Renal cortex interstitium (tissue), 15 donors: ENCODE measurements at places on chromosomes 5 and 9. TPM values are rescaled to one million over a fixed set of nuclear protein-coding genes. Genes with fewer than 3 reads are reported as not detected.

GPR150 gene
- not detected for polyA plus RNA-seq

C5orf46 gene
- not detected for polyA plus RNA-seq

MAP1B gene
- polyA plus RNA-seq = 17.7 TPM

ARL15 gene
- 30.9 TPM for polyA plus RNA-seq

FAM78A gene
- 2.5 TPM for polyA plus RNA-seq

SLC45A2 gene
- 0.37 TPM for polyA plus RNA-seq

ATP10B gene
- 0.89 TPM for polyA plus RNA-seq

CD74 gene
- 215 TPM for polyA plus RNA-seq

PCDHB14 gene
- 9.5 TPM for polyA plus RNA-seq

RETREG1 gene
- 50.5 TPM for polyA plus RNA-seq

CACNA1B gene
- 0.27 TPM for polyA plus RNA-seq

ARHGEF28 gene
- polyA plus RNA-seq = 52.7 TPM

PGGT1B gene
- polyA plus RNA-seq = 33.7 TPM

DNA sequence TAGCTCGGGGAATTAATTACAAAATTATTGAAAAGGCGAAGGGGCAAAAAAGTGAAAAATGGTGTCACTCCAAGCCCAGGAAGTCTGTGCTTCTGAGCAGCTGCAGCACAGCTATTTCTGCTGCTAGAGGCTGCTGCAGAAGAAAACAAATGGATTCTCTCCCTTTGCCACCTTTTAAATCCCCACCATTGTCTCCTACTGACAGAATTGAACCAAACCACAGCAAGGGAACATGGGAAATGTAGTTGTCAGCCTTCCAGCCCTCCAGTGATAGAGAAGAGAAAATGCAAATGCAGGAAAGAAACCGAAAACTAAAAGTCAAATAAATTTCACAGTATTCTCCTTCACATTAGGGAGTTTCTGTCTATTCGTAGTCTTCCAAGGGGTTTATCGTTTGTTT is 33.4 kb upstream of the CDC42SE2 start:
- DNase-seq = no peak

DNA sequence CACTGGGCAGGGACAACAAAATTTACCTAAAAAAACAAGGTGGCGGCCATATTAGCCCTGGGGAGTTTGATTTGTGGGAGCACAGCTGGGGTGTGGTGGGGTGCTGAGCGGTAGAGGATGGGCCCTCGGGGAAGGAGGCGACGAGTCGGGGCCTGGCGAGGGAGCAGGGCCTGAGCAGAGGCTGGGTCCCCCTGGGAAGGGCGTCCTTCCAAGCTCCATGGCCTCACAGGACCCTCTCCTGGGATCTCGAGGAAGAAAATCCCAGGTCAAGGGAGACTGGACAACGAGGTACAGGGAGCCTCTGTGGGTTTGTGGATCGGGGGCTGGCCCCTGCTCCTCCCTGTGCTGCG is 165.5 kb downstream of the CACNA1B start:
- DNase-seq = no peak

GRCh38 chr5:39079147-39079546 is 4.9 kb upstream of the RICTOR start:
- DNase-seq = no peak

GRCh38 chr5:140351609-140352334 is 5.4 kb upstream of the HBEGF start:
- peak; percentile 66 for DNase-seq

DNA sequence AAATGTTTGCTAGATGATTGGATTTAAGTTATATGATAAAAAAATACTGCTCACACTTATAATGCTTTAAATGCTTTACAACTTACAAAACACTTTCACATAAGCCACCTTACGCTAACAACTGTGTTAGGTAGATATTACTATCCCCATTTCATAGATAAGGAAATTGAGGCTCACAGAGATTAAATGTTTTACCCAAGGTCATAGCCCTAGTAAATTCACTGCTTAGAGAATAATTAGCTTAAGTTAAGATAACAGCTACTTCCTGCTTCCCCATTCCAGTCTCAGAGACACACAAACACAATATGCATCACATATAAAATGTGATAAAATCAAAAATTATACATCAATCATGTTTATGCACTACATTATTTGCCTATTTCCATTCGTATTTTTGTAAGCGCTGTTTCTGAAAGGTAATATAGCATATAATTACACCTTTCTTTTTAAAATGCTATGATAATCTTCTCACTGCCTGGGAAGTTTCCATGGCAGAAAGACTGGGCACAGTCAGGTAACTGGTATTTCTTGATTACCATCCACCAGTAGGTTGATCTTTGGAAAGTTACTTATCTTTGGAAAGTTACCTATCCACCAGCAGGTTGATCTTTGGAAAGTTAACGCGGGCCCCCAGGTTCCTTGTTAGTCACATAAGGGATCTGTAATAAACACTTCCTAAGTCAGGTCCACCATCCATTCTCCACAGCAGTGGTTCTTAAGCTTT is 101.1 kb downstream of the NFIB start:
- no peak for DNase-seq

DNA sequence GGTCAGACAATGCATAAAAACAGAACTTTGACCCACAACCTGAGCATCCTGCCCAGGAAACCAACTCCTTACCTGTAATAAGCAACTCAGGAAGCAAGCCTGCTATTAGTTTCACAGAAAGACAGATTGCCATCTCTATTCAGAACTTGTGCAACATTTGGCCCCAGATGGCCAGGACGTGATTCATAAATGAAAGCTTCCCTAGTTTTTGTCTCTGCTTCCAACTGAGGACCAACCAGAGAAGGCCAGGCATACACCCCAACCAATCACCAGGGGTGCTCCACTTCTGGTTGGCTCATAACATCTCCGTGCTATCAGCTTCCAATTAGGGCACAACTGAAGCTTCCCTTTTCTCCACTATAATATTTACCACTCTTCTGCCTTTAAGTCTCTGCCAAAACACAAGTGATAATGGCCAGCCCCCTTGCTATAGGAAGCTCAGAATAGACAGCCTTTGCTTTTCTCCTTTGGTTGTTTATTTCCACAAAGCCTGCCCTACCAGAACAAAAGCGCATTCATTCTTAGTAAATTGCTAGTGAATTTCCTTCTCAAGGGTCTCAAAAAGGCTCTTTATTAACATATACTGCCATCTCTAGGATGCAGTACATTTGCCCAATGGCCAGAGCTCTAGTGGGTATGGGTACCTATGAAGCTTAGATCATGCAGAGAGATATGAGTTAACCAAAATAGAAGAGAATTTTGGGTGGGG is 289.7 kb upstream of the DAP start:
- DNase-seq = no peak

DNA sequence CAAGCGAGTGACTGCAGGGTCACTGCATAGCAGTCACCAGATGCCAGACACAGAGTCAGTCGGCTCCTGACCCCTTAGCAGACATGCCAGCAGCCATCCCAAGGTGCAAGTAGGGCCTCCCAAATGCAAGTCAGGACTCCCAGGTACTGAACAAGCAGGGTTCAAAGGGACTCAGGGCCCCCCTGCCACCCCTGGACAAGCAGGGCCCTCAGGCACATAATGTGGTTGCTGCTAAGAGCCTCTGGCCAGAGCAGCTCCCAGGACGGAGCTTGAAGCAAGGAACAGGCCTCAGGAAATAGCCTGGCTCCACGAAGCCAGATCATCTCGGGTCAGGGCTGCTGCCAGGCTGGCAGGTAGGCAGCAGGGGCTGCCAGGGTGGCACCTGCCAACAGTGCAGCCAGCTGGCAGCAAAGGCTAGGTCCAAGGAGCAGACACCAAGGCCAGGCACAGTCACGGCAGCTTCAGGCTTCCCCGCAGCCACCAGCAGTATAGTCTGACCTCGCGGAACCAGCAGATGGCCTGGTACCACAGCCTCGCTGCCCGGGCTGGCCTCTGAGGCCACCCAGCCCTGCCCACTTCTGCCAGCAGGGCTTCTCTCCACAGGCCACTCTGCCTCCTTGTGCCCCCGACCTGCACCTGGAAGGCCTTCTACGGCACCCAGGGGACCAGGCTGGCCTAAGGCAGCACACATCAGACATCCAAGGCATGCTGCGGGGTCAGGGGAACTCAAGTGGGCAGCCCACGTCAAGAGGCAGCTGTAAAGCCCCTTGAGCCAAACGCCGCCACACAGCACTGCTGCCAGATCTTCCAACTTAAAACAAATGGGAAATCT is 7.4 kb downstream of the EEIG1 start:
- no peak for DNase-seq

- no peak for DNase-seq
These were observed 94.4 kb upstream of the FSTL4 start for GRCh38 chr5:133706506-133707430.

- DNase-seq = no peak
These were observed 93.1 kb upstream of the S1PR3 start for GRCh38 chr9:88898039-88898720.

- no peak for DNase-seq
These were observed 136.7 kb downstream of the CPLANE1 start for GRCh38 chr5:37112383-37112991.

GRCh38 chr5:61866930-61867329 is 439.1 kb upstream of the KIF2A start:
- DNase-seq = no peak

DNA sequence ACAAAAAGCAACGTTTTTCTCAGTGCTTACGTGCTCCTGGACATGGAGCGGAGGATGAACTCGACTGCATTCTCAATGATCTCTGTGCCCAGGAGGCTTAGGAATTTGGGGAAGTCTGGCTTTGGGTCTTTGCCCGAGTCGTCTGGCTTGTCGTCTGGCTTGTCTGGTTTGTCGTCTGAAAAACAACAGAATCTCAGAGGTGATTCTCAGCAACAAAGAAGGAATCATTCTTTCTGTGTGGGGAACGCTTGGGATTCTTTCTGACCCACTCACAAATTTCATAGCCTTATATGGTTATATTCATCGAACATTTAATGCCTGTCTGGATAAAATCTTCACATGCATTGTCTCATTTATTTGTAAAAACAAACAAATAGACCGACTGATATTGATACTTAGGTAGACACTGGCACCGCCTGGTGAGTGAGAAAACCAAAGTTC is 4.7 kb downstream of the C5orf46 start:
- no peak for DNase-seq

- no peak for DNase-seq
These were observed 15.9 kb downstream of the ADAMTSL1 start for GRCh38 chr9:18489861-18490260.

DNA sequence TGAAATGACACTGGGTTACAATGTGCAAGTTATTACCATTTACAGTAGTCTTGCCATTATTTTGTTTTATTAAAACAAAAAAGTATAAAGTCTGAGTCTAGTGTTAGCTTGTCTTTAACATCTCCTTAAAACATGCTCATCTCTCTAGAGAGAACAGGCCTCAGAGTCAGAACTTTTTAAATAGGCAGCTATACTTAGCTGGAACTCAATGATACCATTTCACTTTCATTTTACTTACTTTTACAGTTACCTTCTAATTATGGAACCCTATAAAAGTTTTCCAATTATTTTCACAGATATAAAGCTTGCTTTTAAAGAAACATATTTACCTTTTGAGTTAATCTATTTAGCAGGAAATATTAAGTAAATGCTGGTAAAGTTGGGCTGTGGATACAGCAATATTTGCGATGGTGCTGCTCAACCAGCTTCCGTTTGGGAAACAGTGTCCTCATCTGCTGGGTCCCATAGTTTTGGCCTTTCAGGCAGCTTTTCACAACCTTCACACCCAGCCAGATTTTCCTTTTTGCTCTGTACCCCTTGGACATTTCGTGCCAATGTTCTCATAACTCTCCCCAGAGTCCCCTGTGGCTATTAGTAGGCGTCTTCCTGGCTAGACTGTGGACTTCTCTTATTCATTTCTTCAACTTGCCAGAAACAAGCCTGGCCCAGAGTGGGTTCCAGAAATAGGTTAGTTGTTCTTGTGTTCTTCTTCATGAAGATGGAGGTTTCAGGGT is 36.3 kb upstream of the UBTD2 start:
- no peak for DNase-seq

GRCh38 chr9:126947529-126947928 is 32.9 kb downstream of the RALGPS1 start:
- no peak for DNase-seq

DNA sequence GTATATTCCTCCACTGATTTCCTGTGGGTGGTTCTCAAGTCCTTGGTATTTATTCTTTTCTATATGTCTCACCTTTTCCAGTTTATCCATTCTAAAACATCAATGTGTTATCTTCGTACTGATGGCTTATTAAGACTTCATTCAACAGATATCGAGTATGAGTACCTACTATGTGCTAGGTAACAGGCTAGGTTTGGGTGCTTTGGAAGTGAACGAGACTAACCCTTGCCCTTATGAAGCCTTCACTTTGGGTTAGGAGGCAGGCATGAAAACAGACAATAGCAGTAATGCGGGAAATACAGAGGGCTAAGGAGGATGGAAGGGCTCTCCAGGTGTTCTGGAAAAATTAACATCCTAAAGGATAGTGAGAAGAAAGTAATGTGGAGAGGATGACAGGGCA is 53.4 kb downstream of the AQP7 start:
- DNase-seq = no peak

DNA sequence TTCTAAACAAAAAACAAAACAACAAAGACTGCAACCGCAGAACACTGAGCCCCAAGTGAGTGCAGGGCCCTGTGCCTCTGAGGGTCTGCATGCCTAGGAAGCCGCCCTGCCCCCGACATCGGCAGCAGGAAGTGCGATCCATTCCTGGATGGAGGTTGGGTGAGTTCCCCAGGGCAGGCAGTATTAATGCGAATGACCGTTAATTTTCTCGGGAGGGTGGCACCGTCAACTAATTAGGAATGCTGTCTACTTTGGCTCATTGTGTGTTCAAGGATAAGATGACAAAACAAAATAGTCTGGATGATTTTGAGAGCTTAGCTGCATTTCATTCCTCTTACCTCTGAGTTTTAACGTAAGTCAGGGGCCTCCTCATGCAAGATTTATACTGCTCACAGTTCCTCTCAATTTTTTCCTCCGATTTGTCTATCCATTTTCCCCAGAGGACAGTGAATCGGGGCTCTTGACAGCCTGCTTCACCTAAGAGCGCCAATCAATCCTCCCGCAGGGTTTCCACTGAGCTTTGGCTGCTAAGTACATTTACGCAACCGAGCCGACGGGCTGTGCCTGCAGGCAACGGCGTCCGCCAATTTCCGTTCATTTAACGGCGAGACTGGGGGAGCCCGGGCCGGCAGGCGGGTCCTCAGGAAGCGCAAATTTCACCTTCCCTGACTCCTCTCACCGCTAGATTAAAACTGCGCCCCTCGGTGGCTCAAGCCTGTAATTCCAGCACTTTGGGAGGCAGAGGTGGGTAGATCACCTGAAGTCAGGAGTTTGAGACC is 2.9 kb upstream of the NXNL2 start:
- no peak for DNase-seq

DNA sequence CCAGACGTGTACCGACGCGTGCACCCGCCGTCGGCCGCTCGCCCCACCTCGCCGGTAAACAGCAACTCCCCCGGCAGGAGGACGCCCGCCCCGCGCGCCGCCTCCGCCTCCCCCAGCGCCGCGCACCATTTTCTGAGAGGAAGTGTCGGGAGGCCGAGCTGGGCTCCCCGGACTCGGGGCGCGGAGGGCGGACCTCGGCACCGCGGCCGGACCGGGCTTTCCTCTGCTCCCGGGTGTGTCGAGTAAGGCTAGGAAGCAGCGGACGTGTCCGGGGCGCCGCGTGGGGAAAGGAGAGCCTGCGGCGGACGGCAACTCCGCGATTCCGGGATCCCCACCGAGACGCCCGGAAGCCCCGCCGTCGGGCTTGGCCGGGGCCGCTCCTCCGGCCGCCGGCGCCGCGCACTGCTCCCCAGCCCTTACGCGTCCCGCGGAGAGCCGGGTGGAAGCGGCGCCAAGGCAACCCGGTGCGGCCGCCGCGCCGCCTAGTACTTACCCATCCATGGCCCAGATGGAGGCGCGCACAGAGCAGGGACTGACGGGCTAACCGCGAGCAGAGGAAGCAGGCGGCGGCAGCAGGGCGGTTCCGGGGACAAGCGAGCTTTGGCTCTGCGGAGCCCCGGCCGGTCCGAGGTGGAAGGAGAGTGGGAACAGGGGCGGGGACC is at the start of gene PTBP3:
PTBP3 (minus strand) TSS at position 643 of the 662 bp plus-strand sequence. CDS start 35,754 bp downstream, outside the sequence.
- peak; percentile 44 for DNase-seq

- DNase-seq = no peak
These were observed 2.9 kb downstream of the TCERG1 start for GRCh38 chr5:146450002-146450401.
